ENCODE measurements at places on chromosomes 5 and 9.
A peak's percentile ranks its signal among the peaks of the same experiment; 100 is the strongest.

DNA sequence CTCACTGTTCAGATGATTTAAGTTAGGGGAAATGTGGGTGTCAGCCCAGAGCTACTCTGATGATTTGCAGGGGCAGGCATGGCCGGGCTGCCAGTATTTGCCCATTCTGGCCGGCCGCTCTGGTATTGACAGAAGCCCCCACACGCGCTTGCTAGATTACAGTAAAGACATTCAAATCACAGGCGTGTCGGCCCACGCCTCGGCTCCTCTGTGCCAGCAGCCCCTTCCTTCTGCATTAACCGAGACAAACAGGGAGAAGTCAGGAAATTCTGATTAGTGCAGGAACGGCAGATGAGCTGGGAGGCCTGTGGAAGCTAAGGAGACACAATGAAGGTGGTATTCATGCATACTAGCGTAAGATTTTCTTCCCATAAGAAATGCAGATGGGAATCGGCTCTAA, 113.3 kb downstream of the CRB2 start:
- no peak for DNase-seq

DNA sequence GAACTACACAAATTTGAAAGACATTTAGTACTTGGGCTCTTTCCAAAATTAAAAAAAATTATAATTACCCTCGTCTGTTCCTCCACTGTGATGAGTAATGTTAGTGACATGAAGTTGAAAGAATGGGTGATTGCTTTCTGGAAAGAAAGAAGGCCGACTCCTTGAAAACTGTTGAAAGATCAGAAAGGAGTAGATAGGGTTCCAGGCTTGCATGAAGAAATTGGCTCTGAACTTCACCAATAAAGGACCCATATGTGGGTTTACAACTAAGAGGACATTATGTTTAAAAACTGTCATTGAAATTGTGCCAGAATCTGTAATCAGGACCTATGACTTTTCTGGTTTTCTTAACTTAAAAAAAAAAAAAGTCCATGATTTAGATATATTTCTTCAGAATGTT, 20.7 kb upstream of the MOCS2 start:
- DNase-seq, result no peak

DNA sequence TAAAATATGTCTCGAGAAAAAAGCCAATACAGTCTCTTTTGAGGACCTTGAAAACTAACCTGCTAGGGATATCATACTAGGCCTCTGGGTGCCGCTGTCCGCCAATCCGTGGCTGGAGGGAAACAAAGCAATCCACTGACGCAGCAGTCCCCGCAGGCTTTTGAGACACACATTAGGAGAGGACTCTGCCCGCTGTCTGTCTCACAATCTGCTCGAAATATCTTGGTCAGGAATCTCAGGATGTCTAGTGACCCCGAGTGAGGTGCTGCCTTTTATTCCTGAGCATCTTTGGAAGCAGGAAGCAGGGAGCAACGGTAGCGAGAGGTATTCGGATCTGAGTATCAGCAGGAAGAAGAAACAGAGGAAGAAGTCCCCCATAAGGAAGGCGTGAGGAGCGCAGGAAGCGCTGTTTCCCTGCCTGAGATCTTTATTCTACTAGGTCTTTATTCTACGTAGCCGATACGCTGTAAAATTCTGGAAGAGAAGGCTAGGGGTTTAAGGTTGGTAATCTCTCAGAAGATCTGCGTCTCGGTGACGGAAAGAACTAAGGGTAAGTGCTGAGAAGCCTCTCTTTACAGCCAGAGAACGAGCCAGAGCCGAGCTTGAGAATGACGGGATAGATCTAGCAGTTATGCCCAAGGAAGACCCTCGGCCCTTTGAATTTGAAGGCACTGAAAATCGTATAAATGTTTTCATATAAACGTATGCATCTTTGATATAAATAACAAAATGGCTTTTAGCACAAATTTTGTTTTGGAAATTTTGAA, 4.0 kb upstream of the PCDHGA1 start:
- DNase-seq, result peak; percentile 75

DNA sequence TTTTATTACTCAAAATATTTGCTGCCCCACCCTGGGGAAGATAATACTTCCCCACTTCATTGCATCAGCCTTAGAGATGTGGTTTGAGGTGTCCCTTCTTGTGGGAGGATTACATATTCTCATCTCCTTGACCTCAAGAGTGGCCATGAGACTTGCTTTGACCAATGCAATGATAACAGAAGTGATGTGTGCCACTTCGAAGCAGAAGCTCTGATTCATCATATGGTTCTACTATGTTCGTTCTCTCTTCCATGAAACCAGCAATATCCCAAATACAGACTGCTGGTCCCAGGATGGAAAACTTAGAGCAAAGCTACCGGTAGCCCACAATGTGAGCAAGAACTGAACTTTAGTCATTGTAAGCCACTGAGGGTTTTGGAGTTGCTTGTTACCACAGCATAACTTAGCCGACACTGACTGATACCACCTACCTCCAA, 92.0 kb downstream of the THBS4 start:
- no peak for DNase-seq
